ENCODE measurements at places on chromosomes 3 and 15. TPM values are rescaled to one million over a fixed set of nuclear protein-coding genes. Genes with fewer than 3 reads are reported as not detected.

DNA sequence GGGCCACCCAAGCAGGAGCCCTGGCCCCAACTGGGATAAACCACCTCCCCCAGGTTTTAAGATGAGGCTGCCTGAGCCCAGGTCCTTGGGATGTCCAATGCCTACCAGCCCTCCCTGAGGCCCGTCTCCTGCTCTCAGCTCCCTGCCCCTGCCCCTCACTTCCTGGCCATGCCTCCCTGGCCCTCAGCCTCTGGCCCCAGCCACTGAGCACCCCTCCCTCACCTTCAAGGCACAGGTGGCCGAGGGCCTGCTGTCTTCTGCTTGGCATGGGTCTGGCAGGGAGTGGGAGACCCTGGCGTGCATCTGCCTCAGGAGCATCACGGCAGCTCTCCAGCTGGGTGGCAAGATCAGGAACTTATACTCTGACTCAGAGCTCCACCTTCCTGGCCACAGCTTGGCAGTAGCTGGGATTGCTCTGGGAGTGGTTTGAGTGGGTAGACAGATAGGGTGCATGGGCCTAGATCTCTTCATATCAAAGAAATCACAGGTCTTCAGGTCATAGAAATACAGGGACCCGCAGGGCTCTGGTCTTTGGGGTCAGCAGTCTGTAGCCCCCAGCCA, at the start of gene PLA2G4E:
TSS of gene PLA2G4E (minus strand) at position 330 of the 561 bp plus-strand sequence. CDS start at position 318, 12 bp downstream.
- DNase-seq = peak; percentile 39

GRCh38 chr3:171563298-171563697, 103.1 kb upstream of the TNIK start:
- DNase-seq = no peak

- peak; percentile 91 for DNase-seq
Measured at GRCh38 chr15:101250873-101251829, 697 bp downstream of the CHSY1 start.

Gene PRRT3
- total RNA-seq = 3.2 TPM

DNA sequence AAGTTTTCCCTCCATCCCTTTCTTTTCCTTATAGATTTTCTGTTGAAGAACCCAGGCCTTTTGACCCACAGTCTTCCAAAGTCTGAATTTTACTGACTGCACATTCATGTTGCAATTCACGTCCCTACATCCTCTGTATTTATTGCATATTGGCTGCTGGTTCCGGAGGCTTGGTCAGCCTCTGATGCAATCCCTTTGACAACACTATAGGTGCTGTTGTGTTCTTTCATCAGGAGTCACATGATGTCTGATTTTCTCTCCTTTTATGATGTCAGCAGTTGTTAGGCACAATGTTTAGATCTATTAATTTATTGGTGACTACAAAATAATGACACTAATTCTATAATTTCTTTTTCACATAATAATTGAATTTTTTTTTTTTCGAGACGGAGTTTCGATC, 8.7 kb downstream of the CYP1A1 start:
- no peak for DNase-seq

Gene TTLL13
- not detected for total RNA-seq

Data from lower leg skin (tissue), 4 donors.